ENCODE measurements at places on chromosomes 6 and 20.

DNA sequence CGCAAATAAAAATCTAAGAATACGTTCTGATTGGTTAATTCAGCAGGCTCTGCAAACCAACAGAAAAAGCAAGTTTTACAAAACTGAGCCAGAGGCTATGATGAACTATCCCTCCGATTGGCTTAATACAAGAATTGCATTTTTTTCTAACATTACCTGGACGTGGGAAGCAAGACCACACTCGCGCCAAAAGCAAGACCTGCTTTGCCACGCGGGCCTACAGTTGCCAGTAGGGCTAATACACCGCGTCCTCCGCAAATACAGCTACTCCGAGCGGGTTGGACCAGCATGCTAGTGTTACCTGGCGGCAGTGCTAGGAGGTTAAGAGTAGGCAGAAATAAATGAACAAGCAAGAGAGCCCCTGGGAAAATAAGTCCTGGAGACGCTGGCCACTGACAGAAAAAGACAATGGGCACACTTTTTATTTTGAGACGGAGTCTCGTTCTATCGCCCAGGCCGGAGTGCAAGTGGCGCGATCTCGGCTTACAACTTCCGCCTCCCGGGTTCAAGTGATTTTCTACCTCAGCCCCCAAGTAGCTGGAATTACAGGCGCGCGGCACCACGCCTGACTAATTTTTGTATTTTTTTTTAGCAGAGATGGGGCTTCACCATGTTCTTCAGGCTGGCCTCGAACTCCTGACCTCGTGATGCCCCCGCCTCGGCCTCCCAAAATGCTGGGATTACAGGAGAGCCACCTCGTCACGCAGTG, 131.9 kb upstream of the BTN3A2 start:
- no peak for DNase-seq

GRCh38 chr6:83442752-83443151, 11.9 kb upstream of the ME1 start:
- no peak for DNase-seq

- DNase-seq, result no peak
Measured at GRCh38 chr6:144588697-144589325, 303.7 kb downstream of the UTRN start.

DNA sequence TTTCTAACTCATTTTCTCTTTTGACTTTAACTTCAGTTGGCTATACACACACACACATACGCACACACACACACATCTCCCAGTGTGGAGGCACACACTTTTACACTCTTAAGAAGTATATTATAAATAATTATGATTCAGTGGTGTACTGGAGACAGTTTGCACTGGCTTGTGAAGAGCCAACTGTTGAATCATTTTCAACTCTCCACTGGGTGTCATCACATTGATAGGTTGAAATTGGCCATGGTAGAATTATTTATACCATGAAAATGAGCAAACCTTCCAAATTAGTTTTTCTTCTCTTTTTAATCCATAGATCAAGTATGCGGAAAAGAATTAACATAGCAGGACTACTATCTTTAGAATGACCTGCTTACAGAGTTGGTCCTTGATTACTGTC, 407.1 kb downstream of the BMP2 start:
- DNase-seq, result no peak

DNA sequence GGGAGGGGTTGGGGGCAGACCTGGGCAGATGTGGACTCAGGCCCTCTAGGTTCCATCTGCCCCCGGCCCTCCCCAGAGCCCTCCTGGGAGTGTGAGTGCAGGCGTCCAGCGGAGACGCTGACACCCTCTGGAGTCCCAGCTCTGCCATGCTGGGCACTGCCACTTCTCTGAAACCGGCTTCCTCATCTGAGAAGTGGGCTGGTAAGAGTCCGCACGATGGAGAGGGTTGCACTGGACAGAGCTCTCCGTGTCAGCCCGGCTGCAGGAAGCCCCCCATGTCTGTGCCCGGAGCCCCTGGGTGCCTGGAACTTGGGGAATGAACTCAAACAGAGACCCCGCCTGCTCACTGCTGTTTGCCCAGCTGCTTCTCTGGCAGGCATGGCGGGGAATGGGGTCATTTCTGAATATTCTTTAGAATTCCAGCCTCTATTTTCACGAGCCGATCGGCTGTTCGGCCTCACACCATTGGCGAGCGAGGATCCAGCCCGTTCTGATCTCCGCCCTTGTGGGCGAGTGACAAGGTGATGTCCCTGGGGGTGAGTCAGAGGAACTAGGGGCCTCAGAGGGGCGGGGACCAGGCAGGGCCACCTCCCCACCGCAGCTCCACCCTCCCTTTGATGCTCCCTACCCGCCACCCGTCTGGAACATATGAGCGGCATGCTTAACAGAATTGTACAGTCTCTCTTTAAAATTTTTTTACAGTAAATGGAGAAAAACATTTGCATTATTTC, 47.8 kb upstream of the GATA5 start:
- no peak for DNase-seq

DNA sequence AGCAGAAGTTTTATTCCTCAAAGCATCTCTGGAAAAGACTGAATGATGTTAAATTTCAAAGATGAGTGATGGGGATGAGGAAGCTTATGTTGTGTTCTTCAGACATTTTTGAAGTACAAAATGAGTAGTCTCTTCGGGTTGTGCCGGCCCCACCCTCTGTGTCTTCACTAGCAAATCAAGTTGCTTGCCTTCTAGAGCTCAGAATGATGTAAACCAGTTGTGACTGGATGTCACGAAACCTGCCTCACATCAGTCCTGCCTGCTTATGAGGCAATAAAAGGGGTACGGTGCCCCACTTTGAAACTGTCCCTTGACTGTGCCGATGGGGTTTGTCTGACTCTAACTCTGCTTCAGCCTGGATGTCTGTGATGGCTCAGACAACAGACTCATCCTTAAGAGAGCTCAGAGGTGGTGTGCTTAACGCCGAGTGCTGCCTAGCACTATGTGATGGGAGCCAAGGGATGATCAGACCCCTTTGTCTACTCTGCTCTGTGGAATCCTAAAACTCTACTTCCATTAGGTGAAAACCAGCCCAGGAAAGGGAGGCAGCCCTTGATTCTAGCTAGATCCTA, 19.0 kb downstream of the TOMM34 start:
- DNase-seq, result no peak

DNA sequence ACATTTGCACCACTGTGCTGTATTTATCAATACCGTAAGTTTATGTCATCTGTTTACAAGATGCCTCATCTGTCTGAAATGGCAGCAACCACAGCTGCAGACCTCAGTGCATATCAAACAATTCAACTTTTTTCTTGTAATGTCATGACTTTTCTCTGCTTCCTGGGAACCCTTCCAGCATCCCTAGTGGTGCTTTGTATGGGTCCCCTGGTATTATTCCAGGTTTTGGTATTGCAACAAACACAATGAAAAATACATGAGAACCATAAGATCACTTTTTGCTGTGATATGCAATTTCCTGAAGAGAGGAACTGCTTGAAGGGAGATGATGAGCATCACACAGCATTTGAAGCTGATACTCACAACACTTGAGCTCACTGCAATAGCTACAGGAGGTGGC, 12.0 kb upstream of the TXNDC5 start:
- DNase-seq, result peak; percentile 62

DNA sequence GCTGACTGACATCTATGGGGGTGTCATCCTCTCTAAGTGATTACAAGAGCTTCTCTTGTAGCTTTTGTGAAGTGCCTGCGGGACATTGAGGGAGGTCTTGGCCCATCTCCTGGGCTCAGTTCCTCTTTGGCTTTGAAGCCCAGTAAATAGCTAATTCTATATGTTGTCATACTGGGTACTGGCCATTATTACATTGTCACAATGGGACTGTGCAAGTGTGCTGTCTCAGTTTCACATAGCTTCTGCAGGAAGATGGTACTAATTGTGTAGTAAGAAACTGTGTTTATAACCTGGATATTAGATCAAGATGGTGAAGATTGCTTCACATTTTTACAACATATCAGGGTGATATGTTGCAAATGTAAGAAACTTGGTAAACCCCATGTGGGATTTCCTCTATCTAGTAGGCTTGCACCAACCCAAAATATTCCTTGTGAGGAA, 19.9 kb downstream of the SPINT3 start:
- no peak for DNase-seq

GRCh38 chr6:78966542-78966941, 99.2 kb downstream of the IRAK1BP1 start:
- DNase-seq, result no peak

DNA sequence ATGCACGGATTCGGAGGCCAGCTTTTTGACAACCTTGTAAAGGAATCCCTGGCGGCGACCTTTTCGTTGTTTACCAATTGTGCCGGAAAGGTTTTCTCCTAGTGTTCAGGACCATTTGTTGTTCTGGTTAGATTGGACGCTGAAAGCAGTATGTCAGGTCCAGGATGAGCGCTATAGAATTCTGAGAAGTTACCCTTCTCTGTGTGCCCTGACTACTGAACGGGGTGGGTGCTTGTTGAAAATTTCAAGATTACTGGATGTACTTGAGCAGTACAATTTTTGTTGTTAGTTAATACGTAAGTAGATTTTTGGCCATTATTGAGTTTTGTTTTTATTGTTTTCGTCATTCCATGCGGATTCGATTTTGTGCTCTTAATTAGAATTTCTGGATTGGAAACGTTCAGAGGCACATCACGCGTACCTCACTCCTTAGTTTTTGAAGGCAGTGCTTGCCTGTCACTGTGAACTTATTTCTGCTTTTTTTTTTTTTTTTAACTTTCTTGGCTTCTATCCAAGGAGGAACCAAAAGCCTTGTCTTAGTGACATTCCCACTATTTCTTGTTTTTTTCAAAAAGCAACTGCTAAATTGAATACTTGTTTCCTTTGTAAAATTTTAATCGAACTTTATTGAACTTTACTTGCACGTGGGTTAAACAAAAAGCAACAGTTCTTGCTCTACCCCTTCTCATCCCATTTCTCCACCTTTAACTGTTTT, 898 bp downstream of the XRN2 start:
- no peak for DNase-seq

DNA sequence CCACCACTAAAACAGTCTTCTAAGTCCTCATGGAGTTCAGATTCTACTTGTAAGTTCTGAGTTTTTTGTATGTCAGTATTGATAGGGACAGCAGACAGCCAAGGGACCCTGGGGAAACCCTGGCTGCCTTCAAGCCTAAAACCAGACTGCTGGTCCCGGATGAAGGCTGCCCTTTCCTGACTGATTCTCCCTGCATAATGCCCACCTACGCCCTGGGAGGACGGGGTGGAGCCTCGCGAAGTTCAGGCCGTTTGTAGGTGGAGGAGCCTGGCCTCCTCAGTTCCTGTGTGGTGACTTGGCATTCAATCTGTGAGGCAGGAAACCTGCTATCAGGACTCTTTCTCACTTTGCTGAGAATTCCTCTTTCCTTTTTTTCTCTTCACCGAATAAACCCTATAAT, 120.3 kb upstream of the LGSN start:
- DNase-seq, result no peak

DNA sequence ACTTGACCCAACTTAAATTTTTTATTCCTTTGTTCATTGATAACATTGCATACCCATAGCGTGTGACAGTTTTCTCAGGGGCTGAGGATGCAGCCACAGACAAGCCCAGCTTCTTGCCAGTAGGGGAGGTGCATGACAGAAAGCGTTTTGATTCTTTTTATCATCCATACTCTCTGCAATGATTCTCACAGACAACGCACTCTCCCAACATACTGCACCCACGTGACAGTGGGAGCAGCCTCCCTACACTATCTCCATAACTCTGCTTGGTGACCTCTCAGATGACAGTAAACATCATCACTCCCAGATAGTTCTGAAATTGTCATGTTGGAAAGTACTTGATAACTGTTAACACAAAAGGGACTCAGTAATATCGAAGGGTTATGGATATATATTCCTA, 481.2 kb upstream of the AGPAT4 start:
- DNase-seq, result no peak

- DNase-seq, result no peak
Measured at GRCh38 chr20:25300496-25301170, 52.7 kb downstream of the PYGB start.

DNA sequence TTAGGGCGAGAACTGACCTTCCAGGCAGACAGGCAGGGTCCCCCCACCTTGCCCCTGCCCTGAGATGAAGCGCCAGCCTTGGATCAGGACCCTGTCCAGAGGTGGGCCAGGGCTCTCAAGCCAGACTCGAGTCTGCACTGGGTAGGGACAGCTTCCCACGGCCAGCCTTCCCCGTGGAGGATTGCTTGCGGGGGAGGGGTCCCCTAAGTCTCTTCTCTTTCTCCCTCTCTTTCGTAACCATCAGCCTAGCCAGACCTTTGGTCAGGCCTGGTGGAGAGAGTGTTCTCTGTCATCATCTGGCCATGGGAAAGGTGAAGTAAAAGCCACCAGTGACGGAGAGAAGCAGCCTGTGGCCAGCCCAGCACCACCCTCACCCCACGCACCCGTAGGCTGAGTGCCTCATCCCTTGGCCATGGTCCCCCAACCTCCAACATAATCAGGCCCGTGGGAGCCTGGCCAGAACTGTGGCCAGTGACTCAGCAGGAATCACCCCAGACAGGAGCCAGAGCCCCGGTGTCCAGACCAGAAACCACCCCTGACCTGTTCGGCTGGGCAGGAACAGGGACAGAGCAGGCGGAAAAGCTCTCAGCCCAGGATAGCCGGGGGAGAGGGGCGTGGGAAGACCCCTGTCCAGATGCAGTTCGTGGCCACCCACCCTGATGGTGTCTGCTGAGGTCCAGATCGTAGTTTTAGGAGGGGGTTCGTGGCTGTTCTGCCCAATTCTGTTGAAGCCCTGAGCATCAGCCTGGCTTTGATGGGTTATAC, 47.1 kb downstream of the SNAI1 start:
- no peak for DNase-seq

- DNase-seq, result no peak
Measured at GRCh38 chr20:50054231-50054547, 58.8 kb downstream of the UBE2V1 start.

DNA sequence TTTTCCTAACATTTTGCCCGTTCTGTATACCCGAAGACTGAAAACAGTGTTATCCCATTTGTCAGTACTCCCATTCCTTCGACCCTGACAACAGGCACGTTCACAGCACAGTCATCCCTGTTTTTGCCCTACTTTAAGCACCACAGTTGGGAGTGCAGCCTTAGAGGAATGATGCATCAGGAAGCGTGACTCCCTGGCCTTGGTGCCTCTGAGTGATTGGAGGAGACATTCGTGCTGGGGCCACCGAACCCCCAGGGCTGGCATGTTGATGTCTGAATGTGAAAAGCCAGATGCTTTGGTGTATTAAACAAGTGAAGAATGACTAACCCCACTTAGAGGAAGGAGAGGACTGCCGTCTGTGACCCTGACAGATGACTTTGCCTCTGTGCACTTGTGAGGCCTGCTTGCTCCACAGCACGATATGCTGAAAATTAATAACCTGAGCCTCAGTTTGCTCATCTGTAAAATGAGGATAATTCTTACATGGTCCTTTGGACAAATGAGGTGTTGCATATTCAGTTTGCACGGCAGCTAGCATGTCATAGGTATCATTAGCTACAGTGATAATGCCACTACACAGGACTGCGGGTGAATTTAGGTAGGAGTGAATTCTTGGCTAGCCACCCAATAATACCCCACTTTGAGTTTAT, 36.0 kb downstream of the STK35 start:
- no peak for DNase-seq
